ENCODE measurements at places on chromosomes 7 and 10.

GRCh38 chr7:91634485-91635177 lies 245.9 kb downstream of the MTERF1 start:
- no peak for DNase-seq

- no peak for DNase-seq
Measured at GRCh38 chr7:76257973-76258372, 44.5 kb upstream of the HSPB1 start.

GRCh38 chr10:132229096-132229495 lies 42.3 kb downstream of the DPYSL4 start:
- no peak for DNase-seq

DNA sequence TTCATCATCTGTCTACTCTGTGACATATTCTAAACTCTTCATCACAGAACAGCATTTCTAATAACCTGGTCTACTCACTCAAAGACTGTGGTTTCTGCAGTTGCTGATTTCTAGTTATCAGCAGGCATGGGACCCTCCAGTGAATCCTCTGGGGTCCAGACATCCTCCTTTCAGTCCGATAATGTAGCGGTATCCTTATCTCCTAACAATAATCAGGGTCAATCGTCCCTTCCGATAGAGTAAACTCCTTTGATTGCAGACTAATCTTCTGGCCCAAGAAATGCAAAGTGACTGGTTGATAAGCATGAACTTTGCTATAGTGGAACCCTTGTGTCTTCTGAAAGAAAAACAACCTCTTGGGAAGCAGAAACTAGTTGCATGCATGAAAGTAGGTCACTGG lies 1209.8 kb upstream of the CELF2 start:
- no peak for DNase-seq

DNA sequence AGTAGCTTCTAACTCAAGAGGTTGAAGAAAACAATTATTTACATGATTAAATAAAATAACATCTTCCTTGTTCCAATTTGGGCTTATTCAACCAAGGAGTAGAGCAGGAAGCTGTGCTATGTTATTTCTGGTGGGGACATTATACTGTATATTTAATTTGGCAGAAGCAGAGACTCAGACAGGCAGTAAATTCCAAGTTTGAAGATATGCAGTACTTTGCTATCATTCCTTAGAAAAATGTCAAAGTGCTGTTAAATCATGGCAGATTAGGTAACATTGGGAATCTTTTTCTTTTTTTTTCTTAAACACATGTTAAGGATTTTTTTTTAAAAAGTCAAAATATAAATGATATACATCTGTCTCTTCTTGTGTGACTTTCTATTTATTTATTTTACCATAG lies 190.1 kb downstream of the SUGCT start:
- no peak for DNase-seq

GRCh38 chr10:15262036-15262713 lies 93.7 kb upstream of the NMT2 start:
- DNase-seq = no peak

Data from mesenteric fat pad (tissue), 1 donor.